Stimulated activated CD4-positive, alpha-beta T cell treated with anti-CD3 and anti-CD28 coated beads, Interleukin-4, amount 100 ng/mL, for 24 hours (primary cell): ENCODE measurements at places on chromosomes 4 and X.

- no peak for DNase-seq
These were observed 3.5 kb upstream of the SAP30 start for GRCh38 chr4:173367285-173367684.

DNA sequence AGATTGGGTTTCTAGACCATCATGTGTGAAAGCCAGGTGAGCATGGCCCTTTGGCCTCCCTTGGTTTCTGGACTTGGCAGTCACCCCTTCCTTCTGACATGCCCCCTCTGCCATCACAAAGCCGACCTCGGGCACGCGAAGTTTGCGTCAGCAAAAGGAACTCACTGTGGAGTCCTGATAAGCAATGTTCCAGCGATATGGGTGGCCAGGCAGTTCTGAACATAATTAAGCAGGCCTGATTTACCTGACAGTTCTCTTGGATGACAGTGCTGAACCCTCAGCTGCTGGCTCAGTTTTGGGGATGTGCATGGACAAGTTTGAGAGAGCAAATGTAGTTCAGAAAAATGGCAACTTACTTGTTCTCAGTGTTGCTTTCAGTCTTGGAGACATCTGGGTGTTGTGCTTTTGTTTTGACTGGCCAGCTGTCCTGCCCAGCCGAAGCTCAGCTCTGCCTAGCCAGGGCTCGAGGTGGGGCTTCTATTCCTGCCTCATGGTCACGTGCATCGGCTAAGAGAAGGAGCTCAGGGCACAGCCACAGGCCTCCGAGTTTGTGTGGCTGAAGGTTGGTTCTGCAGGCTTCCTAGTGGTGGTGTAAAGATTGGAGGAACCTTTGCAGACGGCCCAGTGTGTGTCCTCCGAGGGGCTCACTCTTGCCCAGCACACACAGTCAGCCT, 78.3 kb downstream of the CLDN34 start:
- DNase-seq: no peak

GRCh38 chrX:115906276-115906675, 264.3 kb upstream of the AGTR2 start:
- DNase-seq: no peak

DNA sequence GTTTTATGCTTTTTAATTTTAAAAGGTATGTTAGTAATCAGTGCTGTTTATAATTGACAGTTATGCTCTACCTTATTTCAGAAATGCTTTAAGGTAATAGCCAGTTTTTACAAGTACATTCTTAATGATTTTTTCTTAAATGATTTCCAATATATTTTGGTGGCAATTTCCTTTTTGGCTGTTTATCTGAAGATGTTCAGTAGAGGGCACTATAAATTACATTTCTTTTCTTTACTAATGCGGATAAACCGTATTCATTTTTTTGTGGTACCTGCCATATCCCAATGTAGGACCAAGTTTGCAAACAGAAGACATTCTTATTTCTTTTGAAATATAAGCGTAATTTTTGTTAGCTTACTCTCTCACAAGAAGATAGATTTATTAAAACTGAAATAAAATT, 65.4 kb downstream of the CCKAR start:
- DNase-seq: no peak

DNA sequence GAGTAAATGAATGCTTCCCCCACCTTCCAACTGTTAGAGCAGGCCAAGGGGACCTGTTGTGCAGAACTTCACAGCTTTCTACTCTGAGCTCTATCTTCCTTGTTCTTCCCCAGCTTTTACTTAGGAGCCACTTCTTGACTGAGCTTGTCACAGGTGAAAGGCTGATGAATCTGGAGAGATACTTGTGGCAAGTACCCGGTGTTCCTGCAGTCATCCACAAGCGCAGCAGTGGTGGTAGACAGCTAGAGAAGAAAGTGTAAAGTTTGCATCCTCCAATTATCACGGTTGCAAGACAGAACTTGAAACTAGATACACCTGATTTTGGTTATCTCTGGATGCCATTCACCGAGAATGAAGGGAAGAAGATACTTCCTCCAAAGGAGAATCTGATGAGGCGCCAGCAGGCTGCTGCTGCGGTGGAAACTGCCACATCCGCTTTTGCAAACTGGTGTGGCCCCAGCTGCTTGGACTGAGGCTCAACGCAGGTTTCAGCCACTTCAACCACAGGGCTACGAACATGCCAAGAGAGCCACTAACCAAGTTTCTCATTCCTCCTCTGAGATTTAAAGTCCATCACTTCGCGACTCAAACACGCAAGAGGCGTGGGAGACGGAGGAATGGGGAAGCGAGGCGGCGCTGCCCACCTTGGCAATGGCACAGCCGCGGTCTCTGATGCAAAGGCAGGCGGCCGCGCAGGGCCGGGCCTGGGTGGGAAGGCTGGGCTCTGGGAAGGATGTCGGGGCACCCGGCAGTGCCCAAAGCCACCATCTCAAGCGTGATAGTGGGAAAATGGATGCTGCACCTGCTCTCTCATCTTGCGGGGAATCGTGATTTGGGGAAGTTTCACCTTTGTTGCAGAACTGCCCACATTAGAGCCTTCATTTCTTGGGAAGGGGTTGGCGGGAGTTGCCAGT, 1.3 kb upstream of the FHIP1A start:
- peak; percentile 23 for DNase-seq
